ENCODE measurements at places on chromosomes 2 and 18. TPM values are rescaled to one million over a fixed set of nuclear protein-coding genes. Genes with fewer than 3 reads are reported as not detected.

The PTPN18 gene
- 14.1 TPM for total RNA-seq

The CFAP65 gene
- not detected for total RNA-seq

- no peak for DNase-seq
Measured at GRCh38 chr2:54081574-54081973, 33.8 kb upstream of the ACYP2 start.

DNA sequence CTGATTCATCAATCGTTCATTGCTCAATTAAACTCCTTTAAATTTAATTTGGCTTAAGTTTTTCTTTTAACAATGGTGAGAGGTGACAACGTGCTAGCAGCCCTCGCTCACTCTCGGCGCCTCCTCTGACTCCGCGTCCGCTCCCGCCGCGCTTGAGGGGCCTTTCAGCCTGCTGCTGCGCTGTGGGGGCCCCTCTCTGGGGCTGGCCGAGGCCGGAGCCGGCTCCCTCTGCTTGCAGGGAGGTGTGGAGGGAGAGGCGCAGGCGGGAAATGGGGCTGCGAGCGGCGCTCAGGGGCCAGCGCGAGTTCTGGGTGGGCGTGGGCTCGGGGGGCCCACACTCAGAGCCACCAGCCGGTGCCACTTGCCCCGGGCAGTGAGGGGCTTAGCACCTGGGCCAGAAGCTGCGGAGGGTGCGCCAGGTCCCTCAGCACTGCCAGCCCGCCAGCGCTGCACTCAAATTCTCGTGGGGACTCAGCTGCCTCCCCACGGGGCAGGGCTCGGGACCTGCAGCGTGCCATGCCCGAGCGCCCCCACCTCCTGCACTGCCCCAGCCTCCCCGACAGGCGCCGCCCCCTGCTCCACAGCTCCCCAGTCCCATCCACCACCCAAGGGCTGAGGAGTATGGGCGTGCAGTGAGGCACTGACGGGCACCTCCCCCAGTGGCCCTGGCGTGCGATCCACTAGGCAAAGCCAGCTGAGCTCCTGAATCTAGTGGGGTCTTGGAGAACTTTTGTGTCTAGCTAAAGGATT is 19.6 kb downstream of the ANKMY1 start:
- no peak for DNase-seq

DNA sequence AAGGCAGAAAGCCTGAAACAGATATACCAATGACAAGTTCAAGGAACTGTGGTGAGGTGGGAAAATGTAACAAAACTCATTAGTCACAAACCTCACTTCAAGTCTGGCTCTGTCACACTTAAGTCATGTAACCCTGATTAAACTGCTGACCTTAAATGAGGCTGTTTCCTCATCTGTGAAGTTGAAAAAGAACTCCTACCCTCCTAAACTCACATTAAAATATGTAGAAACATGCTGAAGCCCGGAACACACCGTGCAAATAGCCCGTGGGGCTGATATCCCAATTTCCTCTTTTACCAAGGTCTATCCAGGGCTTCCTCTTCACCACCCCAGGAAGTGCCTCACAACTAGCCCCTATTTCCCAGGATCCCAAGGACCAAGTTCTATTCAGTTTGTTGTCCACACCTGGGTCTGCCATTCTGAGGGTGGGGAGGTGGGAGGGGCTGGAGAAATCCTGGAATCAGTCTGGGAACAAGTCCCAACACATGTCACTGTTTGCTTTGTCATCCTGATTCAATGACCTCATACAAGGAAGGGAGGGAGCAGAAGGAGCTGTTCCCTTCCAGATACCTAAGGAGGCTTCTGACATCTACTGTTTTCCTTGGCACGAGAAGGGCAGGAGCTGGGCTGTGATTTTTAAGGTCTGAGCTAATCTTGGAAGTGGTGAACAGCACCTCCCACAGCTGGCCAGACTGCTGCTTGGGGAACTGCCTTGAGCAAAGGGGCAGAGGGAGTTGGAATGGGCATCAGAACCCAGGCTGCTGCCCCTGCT is 42.3 kb downstream of the SLC4A1AP start:
- peak; percentile 96 for DNase-seq

GRCh38 chr2:196117214-196117705 is 48.6 kb upstream of the DNAH7 start:
- no peak for DNase-seq
